ENCODE measurements at places on chromosomes 16 and 17.

GRCh38 chr17:5536866-5537650 lies 47.3 kb downstream of the NLRP1 start:
- no peak for DNase-seq

- peak; percentile 80 for DNase-seq
These were observed 50.4 kb downstream of the OR1D5 start for GRCh38 chr17:3012926-3013581.

DNA sequence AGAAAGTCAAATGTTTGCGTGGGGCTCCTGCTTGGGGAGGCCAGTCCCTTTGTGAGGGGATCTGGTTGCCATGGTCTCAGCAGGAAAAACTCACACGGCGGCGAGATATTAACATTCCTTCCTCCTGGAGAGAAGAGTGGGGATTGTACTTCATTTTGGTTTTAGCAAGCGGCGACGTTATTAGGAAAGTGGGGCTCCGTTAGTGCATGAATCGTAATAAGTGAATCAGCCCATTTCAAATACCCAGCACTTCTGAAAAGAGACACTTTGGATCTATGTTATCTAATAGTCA lies 41.6 kb upstream of the METRNL start:
- no peak for DNase-seq

DNA sequence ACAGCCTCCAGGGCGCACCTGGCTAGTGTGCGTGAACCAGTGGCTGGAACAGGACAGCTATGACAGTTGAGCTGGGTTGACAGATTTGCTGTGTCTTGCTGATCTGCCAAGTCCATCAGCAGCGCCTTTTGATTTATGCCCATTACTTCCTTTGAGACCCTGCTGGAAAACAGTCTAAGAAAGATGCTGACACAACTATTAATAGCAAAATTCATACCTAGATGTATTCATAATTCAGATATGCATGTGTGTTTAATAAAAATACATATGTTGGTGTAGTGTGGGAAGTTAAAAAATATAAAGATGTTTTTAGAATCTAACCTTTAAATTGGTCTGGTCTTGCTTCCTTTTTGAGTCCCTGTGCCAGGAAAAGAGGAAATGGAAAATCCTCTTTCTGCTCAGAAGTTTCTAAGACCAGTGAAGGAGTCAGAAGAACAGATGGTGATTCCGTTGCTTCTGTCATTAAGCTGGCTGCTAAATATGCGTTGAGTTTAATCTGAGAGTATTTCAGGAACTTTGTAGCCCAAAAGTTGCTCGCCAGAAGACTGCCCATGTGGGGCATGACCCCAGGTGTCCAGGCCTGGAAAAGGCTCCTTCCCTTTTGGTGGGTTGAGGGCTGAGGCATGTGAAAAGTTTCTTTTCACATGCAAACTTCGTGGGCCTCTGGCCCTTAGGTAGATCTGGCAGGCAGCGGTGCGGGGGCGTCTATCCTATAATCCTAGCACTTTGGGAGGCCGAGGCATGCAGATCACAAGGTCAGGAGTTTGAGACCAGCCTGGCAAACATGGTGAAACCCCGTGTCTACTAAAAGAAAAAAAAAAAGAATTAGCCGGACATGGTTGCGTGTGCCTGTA lies 40.0 kb upstream of the ENDOV start:
- DNase-seq: no peak

GRCh38 chr17:30379903-30380381 lies 1.2 kb downstream of the CPD start:
- peak; percentile 41 for DNase-seq
